ENCODE measurements at places on chromosomes 4 and X.
A peak's percentile ranks its signal among the peaks of the same experiment; 100 is the strongest.

GRCh38 chr4:123578276-123579029 is 181.9 kb downstream of the SPRY1 start:
- no peak for DNase-seq

DNA sequence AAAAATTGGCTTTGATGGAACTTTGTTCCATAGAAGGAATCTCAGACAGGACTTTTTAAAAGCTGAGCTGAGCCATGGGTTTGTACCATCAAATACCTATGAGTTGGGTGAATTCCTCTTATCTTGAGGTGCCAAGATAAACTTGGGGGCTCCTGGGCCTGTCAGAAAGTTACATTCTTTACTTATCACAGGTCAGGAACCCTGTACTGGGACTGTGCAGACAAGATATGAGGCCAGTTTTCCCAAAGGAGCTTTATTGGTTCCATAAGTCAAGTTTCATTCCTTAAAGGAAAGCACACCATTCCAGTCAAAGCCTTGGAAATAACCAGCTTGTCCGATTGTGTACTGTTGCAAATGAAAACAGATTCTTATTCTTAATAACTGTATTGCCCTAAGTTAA is 72.4 kb upstream of the PACRGL start:
- DNase-seq = no peak

- no peak for DNase-seq
These were observed 71.5 kb downstream of the SORBS2 start for GRCh38 chr4:185740471-185740873.

- DNase-seq = no peak
These were observed 186.7 kb upstream of the SLITRK2 start for GRCh38 chrX:145630806-145631435.

- DNase-seq = no peak
These were observed 365.5 kb downstream of the PCDH7 start for GRCh38 chr4:31085689-31086088.

DNA sequence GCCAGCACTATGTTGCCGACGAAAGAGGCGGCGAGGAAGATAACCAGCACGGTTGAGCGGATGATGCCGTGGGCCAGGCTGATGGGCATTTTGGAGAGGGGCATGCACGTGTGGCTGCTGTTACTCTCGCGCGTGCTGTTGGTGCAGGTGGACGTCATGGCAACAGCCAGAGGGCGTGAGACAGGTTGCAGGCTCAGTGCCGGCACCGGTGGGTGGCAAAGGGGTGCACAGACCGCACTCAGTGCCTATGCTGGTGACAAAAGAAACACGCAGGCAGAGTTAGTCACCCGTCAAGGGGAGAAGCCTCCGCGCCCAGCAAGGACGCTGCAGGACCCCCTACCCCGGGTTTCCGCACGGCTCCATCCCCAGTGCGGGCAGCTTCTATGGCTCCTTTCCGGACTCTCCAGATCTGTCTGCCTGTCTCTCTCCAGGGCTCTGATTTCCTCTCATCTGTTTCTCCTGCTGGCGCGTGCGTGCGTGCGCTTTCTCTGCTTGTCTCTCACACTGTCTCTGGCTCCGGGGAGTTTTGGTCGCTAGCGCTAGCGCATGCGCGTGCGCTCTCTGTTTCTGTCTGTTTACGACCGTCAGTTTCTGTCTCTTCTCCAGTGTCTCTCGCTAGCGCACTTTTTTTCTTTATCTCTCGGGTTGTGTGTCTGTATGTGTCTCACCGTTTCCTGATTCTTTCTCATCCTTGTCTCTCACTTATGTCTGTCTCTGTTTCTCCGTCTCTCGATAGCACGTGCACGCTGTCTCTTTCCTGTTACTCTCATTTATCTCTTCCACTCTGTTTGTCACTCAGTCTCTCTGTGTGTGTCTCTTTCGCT is 2.1 kb downstream of the GPR101 start:
- no peak for DNase-seq

GRCh38 chr4:95537863-95538488 is 10.8 kb downstream of the UNC5C start:
- no peak for DNase-seq

- no peak for DNase-seq
These were observed 246.7 kb downstream of the PALLD start for GRCh38 chr4:168743601-168744000.

GRCh38 chrX:110944751-110945675 is 149.4 kb upstream of the CHRDL1 start:
- peak; percentile 76 for DNase-seq

DNA sequence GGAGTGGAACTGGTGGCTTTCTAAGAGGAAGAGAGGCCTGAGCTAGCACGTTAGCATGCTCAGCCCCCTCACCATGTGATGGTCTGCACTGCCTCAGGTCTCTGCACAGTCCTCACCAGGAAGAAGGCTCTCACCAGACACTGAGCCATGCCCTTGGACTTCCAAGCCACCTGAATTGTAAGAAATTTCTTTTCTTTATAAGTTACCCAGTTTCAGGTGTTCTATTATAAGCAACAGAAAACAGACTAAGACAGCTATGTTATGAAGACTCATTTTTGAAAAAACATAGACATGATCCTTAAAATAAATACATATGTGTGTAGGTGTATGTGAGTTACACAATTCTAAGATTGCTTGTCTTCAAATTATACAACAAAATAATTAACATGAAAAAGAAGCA is 74.7 kb downstream of the CEP44 start:
- DNase-seq = no peak

GRCh38 chrX:16191605-16192004 is 24.3 kb downstream of the MAGEB17 start:
- no peak for DNase-seq

- DNase-seq = no peak
These were observed 403.0 kb upstream of the HS3ST1 start for GRCh38 chr4:11831739-11832138.

DNA sequence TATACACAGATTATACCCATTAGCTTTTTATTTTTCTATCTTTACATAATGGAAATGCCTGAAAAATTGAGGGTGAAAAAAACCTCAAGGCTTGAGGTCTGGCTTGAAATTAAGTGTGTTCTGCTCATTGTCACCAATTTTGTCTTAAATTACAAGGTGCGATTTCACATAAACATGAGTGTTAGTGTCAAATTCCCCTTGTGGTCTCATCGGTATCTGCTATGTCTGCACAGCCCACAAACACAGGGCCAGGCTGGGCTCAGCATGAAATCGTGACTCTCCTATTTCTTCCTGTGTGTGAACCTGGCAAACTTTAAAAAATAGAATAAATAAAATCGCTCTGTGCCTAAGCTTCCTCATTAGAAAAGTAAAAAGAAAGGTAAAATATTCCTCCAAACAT is 109.1 kb downstream of the CRLF2 start:
- no peak for DNase-seq

- DNase-seq = no peak
These were observed 18.4 kb downstream of the IL21 start for GRCh38 chr4:122602277-122603142.

GRCh38 chr4:146522098-146522868 is 543 bp upstream of the SLC10A7 start:
- DNase-seq = peak; percentile 87

DNA sequence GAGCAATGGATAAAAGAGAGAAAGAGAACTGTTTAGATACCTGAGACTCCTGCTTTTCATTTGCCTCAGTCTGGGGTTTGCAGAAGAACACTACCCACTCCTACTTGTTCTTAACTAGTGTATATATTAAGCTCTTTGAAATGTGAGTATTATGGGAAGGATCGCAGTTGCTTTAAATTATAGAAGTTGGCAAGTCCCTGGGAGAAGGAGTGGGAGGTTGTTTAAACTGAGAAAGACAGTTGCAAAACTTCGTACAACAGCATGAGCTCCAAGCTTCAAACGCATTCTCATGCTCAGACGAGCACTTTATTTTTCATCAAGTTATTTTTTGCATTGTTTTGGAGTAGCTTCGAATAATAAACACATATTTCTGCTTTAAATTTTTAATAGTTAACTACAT is 88.1 kb upstream of the C1QTNF7 start:
- DNase-seq = no peak

- DNase-seq = no peak
These were observed 20.6 kb downstream of the SH3KBP1 start for GRCh38 chrX:19866626-19867410.

GRCh38 chrX:49178537-49178936 is 6.8 kb downstream of the PLP2 start:
- DNase-seq = no peak

GRCh38 chrX:112746812-112747595 is 67.3 kb upstream of the LHFPL1 start:
- no peak for DNase-seq

- no peak for DNase-seq
These were observed 308.1 kb upstream of the PPARGC1A start for GRCh38 chr4:24197955-24198354.

- no peak for DNase-seq
These were observed 183.5 kb upstream of the C1QTNF7 start for GRCh38 chr4:15244354-15244753.

DNA sequence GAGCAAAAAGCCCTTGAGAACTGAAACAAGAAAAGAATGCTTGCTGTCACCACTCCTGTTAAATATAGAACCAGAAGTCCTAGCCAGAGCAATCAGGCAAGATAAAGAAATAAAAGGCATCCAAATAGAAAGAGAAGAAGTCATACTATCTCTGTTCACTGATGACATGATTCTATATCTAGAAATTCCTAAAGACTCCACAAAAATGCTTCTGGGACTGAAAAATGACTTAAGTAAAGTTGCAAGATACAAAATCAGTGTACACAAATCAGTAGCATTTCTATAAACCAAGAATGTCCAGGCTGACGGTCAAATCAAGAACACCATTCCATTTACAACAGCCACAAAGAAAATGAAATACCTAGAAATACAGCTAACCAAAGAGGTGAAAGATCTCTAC is 552.7 kb upstream of the SLIT2 start:
- no peak for DNase-seq

DNA sequence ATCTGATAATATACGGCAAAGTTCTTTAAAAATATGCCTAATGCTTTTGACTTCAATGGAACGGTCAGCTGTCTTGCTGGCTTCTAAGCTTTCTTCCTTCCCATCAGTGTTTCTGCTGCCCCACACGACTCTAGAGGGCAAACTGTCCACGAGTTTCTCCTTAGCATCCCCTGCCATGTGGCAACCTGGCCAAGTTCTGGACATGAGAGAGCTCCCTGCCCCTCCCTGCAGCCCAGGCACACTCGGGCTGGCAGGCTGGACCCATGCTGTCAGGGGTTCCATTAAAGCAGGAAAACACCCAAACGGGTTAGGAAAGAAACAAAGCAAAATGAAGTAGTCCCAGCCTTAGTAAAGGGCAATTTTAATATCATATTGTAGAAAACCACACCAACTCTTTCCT is 38.8 kb downstream of the KDR start:
- no peak for DNase-seq

DNA sequence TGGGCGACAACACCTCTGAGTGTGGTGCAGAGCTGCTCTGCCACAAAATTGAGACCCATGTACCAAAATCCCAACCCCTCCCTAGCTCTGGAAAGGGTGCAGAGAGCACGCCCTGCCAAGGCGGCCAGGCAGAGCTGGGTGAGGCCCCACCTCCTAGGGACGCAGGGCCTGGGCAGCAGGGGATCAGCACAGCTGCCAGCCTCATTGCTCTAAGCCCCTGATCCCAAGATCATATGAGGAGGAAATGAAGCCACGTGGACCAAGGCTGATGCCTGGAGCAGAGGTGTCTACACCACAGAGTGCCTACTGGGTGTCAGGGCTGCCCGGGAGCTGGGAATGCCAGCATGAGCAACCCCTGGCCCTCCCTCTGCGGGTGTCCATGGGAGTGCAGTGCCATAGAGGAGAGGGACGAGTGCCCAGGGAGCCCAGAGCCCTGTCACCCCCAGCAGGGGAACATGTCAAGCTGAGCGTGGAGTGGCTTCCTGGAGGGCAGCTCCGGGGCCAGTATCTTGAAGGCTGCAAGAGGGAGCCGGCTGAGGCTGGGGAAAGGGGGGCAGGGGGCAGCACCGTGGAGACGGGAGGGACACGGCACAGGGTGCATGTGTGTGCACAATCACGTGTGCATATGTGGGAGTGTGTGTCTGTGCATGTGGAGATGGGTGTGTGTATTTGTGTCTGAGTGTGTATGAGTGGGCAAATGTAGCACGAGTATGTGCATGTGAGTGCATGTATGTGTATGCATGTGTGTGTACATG is 63.9 kb upstream of the PSAPL1 start:
- DNase-seq = no peak

DNA sequence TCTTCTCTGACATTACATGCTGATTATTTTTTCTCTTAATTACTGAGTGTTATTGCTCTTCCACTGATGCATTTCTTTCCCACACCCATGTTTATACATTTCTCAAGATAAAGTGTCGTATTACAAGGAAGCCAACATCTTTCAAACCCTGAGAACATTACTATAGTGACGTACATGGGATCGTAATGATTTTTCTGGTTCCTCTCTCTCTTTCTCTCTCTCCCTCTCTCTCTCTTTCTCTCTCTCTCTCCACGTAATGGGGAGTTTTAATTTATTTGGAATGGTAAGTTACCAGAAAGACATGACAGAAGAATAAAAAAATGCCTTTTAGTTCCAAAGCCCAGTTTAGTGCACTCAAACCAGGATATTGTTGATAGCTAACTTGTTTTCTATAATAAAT is 40.4 kb upstream of the MAPK10 start:
- DNase-seq = no peak

- no peak for DNase-seq
These were observed 80.4 kb downstream of the LDB2 start for GRCh38 chr4:16818005-16818404.

DNA sequence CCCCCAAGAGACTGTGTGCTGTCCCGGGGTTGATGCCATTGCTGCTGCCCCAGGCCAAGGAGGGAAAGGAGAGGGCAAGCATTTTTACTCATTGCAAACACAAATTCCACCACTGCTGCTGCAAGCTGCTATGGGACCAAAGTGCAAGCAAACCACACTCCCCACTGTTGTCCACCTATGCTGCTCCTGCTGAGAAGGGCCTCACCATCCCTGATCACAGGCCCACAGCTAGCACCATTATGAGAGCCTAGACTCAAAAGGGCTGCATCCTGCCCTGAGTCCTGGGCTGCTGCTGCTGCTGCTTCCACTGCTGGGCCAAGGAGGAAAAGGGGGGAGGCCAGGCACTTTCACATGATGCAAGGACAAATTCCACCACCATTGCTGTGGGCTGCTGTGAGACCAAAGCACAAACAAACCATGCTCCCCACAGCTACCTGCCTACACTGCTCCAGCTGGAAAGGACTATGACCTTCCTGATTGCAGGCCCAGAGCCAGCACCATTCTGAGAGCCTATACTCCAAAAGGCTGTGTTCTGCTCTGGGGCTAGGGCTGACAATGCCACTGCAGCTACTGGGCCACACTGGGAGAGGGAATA is 218.2 kb upstream of the ZCCHC13 start:
- no peak for DNase-seq

DNA sequence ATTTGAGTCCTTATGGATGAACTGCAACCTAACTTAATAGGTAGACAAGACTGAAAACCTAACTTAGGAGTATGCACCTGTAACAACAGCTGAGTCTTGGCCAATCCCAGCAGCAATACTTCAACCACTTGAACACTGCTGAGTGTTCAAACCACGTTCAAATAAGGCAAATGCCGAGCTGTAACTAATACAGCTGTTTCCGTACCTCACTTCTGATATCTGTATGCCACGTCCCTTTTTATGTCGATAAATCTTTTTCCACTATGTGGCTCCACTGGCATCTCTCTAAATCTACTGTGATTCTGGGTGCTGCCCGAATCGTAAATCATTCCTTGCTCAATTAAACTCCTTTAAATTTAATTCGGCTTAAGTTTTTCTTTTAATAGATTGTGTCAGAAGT is 459.7 kb downstream of the INPP4B start:
- DNase-seq = no peak

Measured in breast epithelium (tissue), 4 donors.